SIG-M5 (cell line): ENCODE measurements at places on chromosomes 13 and 19.

- no peak for DNase-seq
Observed at GRCh38 chr13:76830805-76831204, 55.4 kb downstream of the KCTD12 start.

- no peak for DNase-seq
Observed at GRCh38 chr13:43773602-43774001, 13.2 kb downstream of the ENOX1 start.

GRCh38 chr13:53098455-53098854, 69.8 kb downstream of the OLFM4 start:
- DNase-seq, result no peak

- DNase-seq, result no peak
Observed at GRCh38 chr19:11495481-11495880, 10.2 kb downstream of the ZNF653 start.

DNA sequence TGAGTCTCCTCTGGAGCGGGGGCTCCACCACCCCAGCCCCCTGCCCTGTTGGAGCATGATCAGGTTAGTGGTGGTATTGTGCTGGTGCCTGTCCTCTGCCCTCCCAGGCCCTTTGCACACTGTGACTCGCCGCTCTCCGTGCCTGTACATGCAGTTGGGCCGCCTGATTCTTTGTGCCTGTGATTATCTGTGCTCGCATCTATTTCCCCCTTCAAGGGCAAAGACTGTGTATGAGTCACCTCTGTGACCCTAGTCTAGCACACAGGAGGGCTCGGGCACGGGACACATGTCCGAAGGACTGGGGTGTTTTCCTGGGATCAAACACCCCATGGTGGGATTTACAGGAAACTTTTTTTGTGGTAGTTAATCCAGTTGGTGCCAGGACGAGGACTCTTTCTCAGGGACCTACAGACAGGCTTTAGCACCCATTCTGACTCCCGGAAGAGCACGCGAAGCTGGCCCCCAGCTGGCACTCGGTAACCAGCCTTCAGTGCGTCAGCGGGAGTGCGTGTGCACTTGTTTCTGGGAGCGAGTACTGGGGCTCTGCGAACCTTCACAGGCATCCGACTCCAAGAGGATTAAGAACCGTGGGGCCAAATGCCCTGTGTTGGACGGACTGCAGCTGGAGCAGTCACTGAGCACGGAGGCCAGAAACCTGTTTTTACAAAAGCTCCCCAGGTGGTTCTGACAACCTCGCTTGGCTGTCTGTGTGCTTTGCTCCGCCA, 6.7 kb downstream of the PPP1R37 start:
- no peak for DNase-seq

- no peak for DNase-seq
Observed at GRCh38 chr19:10334588-10335351, 1.4 kb upstream of the RAVER1 start.

DNA sequence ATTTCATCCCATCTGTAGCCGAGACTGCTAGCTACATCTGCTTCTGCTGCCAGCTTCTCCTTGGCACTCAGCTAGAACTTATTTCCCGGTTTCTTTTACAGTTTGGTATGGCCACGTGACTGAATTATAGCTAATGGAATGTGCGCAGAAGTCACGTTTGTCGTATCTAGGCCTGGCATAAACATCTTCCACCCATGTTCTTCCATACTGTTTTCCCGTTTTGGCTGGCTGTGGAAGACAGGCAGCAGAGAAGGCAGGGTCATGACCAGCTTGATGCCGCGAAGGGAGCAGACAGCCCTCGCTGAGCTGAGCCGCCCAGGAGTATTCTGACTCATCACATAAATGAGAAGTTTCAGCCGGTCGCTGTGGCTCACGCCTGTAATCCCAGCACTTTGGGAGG, 186.7 kb downstream of the RFC3 start:
- no peak for DNase-seq
